ENCODE measurements at places on chromosomes 6 and 20. TPM values are rescaled to one million over a fixed set of nuclear protein-coding genes. Genes with fewer than 3 reads are reported as not detected.

DNA sequence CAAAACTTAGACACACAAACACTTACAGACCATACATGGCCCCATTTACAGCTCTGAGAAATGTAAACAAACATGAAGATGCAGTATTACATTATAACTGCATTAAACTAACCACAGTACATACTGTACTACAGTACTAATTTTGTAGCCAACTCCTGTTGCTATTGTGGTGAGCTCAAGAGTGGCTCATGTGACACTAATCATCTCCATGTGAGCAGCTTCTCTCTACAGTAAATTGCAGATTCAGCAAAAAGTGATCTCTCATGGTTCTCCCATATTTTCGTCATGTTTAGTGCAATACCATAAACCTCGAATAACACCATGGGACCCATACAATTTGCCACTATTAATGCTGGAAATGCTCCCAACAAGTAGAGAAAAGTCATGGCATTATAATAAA lies 860.4 kb downstream of the EPHA7 start:
- no peak for DNase-seq

DNA sequence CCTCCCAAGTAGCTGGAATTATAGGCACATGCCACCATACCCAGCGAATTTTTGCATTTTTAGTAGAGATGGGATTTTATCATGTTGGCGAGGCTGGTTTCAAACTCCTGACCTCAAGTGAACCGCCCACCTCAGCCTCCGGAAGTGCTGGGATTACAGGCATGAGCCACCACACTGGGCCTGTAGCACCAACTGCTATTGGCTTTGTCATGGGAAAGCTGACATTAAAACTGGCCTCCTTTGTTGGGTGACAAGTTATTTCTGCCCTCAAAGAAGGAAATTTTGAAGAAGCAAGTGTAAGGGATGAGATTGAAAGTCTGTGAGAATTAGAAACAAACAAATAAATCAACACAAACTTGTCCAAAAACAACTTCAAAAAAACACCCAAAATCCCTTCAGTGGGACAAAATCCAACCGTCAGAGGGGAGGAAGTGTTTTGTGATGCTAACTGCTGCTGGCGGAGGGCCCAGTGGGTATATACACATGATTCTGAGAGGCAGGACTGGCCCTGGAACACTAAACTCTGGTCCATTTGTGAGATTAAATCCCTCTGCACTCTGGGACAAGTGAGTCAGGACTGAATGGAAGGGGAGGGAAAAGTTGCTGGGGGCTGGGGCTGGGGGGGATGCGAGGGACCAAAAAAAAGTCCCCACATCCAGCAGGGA lies 87.5 kb upstream of the NAA20 start:
- DNase-seq, result no peak

- DNase-seq, result no peak
Observed at GRCh38 chr6:155443168-155443567, 12.5 kb downstream of the NOX3 start.

- no peak for DNase-seq
Observed at GRCh38 chr6:88368071-88368787, 202.1 kb upstream of the CNR1 start.

- no peak for DNase-seq
Observed at GRCh38 chr6:107124934-107125348, 9.6 kb upstream of the BEND3 start.

DNA sequence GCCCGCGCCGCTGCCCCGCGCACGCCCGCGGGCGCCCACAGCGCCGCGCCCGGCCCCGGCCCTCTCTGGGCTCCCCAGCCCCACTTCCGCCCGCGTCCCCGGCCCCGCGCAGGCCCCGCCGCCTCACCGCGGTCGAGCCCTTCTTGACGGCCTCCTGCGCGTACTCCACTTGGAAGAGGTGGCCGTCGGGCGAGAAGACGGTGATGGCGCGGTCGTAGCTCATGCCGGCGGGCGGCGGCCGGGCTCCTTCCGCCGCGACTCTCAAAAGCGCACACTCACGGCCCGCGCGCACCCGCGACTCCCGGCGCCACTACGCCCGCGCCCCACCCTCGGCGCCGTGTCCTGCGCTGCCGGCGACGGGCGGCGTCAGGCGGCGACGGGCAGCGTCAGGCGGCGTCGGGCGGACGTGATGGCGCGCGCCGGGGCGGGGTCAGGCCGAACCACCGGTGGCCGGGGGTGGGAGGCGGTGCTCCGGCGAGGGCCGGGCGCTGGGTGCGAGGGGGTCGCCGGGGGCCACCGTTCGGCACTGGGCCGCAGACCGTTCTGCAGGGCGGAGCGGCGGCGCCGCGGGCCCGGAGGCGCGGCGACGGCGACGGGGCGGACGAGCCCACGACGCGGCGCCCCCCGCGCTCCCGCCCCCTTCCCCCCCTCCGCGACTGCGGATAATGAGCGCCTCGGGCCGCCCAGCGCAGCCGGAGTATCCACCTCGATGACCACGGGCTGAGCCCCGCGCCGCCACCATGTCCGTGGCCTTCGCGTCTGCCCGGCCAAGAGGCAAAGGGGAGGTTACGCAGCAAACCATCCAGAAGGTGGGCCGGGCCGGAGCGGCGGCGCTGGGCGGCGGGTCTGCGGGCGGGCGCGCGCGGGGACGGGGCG lies at the start of the genes PSMA7 and SS18L1:
TSS of gene PSMA7 (minus strand) at position 314 of the 876 bp plus-strand sequence. CDS start at position 223, 91 bp downstream.
TSS of gene SS18L1 (plus strand) at position 689 of the 876 bp plus-strand sequence. CDS start at position 741, 52 bp downstream.
- DNase-seq, result peak; percentile 87

DNA sequence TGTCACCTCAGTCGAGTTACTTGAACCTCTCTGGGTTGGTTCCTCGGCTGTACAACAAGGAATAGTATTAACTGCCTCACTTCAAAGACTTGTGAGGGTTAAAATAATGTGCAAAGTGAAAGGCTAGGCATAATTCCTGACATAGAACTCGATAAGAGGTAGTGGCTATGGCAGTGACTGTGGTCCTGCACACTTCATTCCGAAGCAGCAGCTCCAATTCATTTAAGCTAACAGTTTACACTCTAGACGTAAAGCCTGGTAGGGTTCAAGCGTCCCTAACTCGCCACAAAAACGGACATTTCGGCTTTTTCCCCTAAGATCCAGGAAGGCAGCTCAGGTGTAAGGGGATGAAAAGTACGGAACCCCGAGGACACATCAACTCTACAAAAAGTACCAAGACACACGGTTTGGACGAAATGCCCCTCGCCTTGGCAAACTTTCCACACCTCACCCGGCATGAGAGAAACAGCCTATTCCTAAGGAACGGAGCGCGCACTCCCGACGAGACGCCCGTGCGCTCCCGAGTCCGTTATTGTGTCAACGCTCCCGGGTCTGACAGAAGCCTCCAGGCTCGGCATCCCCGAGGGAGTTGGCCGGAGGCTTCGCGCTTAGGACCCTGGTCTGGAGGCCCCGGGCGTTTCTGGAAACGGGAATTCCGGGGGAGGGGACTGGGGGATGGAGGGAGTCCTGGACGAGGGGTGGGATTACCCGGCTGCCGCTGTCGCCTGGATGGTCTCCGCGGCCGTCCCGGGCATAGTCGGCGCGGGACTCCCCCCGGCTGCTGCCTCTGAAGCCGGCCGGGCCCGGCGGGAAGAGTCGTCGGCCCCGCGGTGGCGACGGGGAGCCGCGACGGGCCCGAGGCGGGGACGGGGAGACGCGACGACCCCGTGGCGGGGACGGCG lies 937 bp downstream of the ZNF318 start:
- no peak for DNase-seq

- DNase-seq, result no peak
Observed at GRCh38 chr6:82767037-82767436, 298.6 kb downstream of the UBE3D start.

DNA sequence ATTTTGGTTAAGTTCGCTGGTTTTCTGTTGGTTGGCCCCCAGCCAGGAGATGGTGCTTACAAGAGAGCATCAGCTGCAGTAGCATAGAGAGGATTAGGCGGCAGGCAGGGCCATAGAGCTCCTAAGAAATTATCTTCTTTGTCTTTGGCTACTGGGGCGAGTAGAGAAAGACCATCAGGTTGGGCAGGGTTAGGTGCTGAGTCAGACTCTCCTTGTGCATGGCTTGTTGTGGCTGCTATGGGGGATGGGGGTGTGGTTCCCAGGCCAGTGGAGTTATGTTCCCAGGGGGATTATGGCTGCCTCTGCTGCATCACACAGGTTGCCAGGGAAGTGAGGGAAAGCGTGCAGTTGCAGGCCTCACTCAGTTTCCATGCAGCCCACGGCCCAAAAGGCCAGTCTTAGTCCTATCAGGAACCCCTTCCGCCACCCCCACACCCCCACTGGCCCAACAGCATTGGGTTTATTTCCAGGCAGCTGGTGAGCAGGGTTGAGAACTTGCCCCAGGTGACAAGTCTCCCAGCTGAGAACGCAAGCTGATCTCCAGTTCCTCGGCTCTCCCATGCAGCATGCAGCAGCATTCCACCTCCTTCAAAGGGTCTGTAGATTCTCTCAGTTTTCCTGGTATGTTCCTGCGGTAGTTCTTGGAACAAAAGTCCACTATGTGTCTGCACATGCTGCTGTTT lies 243.7 kb downstream of the UTRN start:
- DNase-seq, result no peak

DNA sequence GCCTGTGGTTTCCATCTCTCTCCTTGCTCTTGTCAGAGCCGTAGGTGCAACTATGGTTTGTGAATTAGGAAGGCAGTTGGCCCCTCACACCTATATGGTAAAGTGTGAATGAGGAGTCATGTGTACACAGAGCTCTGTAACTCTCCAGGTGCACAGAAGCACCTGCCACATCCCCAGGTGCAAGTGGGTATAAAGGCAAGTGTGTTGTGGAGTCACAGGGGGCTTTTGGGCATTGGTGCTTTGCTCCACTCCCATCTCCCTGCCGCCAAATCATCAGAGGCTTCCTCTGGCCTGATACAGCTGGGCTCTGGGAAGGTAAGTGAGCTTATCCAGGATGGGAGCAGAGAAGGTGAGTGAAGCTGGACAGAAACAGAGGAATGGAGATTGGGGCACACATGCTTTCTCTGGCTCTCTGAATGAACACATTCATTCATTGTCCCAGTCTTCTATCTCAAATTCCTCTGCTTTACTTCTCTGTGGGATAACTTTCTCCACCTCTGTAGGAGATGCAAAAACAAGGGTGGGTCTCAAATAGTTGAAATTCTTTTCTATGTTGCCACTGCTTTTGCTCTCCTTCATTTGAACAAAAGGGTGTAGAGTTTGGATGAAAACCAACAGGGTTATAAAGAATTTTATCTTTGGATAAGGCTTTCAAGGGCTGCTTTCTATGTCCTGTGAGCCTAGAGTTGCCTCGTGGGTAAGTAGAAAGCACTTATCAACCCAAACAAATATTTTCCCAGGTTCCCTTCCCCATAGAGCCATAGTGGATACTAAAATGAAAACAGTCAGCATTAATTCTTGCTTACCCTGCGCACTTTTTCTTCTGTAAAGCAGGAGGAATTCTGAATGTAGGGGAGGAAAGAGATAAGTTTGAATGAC lies 45.0 kb upstream of the RIPOR2 start:
- no peak for DNase-seq

DNA sequence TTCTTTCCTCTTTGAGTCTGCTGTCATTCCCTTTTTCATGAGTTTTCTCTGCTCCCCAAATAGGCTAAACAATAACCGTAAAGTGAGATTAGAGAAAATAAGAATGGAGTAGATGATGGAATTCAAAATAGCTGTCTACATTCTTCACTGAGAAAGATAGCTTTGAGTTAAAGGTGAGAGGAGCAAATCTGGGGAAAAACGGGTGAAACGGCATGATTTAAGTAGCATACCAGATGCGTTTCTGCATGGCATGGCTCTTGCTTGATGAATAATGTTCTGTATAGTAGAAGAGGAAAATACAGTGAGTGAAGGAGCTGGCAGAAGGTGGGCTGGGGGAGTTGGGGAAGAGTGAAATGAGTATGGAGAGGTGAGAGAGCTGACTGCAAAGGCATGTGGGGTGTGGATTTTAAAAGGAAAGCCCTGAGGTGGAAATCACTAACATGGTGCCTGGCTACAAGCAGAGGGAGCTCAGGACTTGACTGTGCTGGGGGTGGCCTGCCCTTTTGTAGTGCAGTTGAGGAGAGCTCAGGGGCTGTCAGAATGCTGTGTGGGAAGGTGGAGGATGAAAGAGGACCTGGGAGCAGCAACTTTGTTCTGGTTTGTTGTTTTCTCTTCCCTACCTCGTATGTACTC lies 8.8 kb downstream of the BICRAL start:
- no peak for DNase-seq

GRCh38 chr20:3223651-3223993 lies 14.3 kb downstream of the ITPA start:
- DNase-seq, result no peak

GRCh38 chr6:72365773-72366172 lies 256.1 kb upstream of the KCNQ5 start:
- DNase-seq, result no peak

GRCh38 chr6:11601776-11602605 lies 64.4 kb downstream of the TMEM170B start:
- no peak for DNase-seq

GRCh38 chr6:79841577-79842375 lies 105.6 kb downstream of the ELOVL4 start:
- no peak for DNase-seq

- no peak for DNase-seq
Observed at GRCh38 chr20:64041781-64042053, 5.7 kb downstream of the C20orf204 start.

ADGRB3 gene
- not detected for total RNA-seq

GSTA3 gene
- not detected for total RNA-seq

C2 gene
- total RNA-seq, result 0.45 TPM

ASIP gene
- not detected for total RNA-seq

BTNL2 gene
- not detected for total RNA-seq

EFCAB8 gene
- total RNA-seq, result 0.55 TPM

MUC22 gene
- total RNA-seq, result not detected
